ENCODE measurements at places on chromosomes 3 and 15. TPM values are rescaled to one million over a fixed set of nuclear protein-coding genes. Genes with fewer than 3 reads are reported as not detected.

DNA sequence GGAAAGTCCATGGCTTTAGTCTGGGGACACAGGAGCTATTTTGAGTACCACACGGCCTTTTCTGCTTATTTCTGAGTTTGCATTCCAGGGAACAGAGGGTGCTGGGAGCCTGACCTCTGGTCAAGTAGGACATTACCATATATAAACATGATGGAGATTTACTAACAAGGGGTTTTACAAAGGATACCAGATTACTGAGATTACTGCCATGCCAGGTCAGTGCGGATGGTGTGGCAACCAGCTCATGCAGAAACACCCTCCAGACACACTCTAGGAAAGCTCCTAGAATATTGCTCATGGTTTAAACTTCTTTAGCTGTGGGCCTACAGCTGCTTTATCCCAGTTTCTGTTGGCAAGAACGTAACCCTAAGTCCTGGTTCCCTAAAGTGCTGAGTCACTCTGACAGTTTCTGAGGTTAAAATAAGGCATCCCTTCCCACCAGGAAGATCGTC is 54.3 kb upstream of the AGTR1 start:
- H3K4me1 ChIP-seq = peaks cover 2% of the 10 kb centered on the region
- no peaks in the 10 kb centered on the region for H3K27me3 ChIP-seq
- peak overlapping the region; percentile 18 for H3K27ac ChIP-seq

The MUC20 gene
- 0.12 TPM for polyA plus RNA-seq

The RBP2 gene
- not detected for polyA plus RNA-seq

The MUSTN1 gene
- not detected for polyA plus RNA-seq

- no peaks in the 10 kb centered on the region for H3K36me3 ChIP-seq
- H3K4me1 ChIP-seq = peaks cover 8% of the 10 kb centered on the region
- peak overlapping the region; percentile 94 for H3K4me3 ChIP-seq
- DNase-seq = no peak
- H3K27me3 ChIP-seq = no peaks in the 10 kb centered on the region
- H3K27ac ChIP-seq = peak overlapping the region; percentile 18
Observed at GRCh38 chr15:68228143-68228970, 1.2 kb downstream of the CLN6 start.

The CEP19 gene
- polyA plus RNA-seq = 1.4 TPM

DNA sequence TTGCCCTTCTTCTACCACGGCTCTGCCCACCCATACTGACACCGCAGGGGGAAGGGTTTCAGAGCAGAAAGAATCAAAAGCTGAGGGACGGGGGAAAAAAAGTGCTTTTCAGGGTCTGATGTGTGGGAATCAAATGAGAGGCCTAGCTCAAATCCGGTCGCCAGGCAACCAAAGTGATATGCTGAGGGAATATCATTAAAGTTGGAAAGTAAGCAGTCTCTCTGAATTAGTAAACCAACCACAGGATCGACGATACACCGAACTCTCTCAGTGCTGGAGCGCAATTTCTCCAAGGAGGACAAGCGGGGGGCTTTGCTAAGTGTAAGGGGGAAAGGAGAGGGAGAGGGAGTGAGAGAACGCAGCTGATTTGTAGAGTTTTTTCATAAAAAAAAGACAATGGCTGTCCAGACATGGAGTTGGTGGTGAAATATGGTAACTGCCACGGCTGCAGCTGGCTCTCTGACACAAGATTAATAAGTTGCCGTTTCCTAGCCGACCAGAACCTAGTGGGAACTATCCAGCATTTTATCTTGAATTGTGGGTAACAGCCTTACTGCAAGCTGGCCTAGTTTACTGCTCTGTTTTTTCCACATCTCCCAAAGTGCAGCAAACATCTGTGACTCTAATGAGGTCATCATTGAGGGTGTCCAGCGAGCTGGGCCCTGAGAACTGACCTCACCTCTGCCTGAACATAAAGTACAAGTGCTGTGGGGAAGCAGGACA is 530.2 kb downstream of the SOX2 start:
- no peak overlapping the region for H3K27ac ChIP-seq
- H3K4me1 ChIP-seq = no peaks in the 10 kb centered on the region
- no peak for DNase-seq
- H3K36me3 ChIP-seq = no peaks in the 10 kb centered on the region
- H3K27me3 ChIP-seq = no peaks in the 10 kb centered on the region
- no peak overlapping the region for H3K4me3 ChIP-seq

DNA sequence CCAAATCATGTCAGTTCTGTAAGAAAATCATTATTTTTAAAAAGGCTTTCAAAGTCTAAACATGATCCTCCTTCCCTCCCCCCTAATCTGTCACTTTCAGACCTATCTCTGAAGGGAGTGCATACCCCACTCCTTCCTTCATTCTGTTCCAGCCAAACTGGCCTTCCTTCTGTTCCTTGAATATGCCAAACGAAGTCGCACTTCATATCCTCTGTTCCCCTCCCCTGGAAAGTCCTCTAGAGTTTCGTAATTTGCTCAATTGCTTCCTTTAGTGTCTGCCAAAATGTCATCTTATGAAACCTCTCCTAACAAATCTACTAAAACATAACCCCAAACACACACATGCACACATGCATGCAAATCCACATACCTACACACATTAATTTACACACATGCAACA is 69.5 kb upstream of the TUSC7 start:
- DNase-seq = no peak
- H3K27me3 ChIP-seq = no peaks in the 10 kb centered on the region
- H3K27ac ChIP-seq = no peak overlapping the region
- H3K4me1 ChIP-seq = no peaks in the 10 kb centered on the region
- no peak overlapping the region for H3K4me3 ChIP-seq

The DUOX1 gene
- polyA plus RNA-seq = not detected

The WDR93 gene
- not detected for polyA plus RNA-seq

The EOMES gene
- not detected for polyA plus RNA-seq

- DNase-seq = peak; percentile 93
- H3K36me3 ChIP-seq = no peaks in the 10 kb centered on the region
- no peak overlapping the region for H3K4me3 ChIP-seq
- H3K4me1 ChIP-seq = peaks cover 4% of the 10 kb centered on the region
Observed at GRCh38 chr3:32614956-32615355, 44.3 kb upstream of the DYNC1LI1 start.

DNA sequence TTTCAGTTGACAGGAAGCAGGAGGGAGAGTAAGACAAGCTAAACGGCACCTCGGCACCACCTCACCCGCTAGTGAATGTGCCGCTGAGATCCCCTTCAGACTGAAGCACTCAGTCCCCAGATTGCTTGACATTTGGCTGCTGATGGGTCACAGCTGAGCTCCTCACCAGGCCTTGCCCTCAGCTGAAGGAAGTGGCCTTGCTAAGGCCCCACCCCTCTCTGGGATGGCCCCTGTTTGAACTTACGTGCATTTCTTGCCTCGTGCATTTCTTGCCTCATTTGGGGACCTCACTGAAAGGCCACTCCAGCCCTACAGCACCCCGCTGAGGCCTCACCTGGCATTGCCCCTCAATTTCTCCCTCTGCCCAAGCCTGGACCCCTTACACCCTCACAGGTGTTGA is 39.8 kb downstream of the EOGT start:
- peaks cover 7% of the 10 kb centered on the region for H3K4me1 ChIP-seq
- no peak overlapping the region for H3K27ac ChIP-seq
- H3K27me3 ChIP-seq = peaks cover 16% of the 10 kb centered on the region
- H3K4me3 ChIP-seq = no peak overlapping the region

DNA sequence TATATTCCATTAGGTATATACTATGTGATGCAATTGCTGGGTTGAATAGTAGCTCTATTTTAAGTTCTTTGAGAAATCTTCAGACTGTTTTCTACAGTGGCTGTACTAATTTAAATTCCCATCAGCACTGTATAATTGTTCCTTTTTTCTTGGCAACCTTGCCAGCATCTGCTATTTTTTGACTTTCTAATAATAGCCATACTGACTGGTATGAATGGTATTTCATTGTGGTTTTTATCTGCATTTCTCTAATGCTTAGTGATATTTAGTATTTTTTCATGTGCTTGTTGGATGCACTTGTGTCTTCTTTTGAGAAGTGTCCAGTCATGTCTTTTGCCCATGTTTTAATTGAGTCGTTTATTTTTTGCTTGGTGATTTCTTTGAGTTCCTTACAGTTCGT is 145.1 kb upstream of the PLSCR5 start:
- no peaks in the 10 kb centered on the region for H3K27me3 ChIP-seq
- H3K27ac ChIP-seq = no peak overlapping the region
- no peak overlapping the region for H3K4me3 ChIP-seq
- DNase-seq = peak; percentile 0

GRCh38 chr3:17579289-17580031 is 163.0 kb downstream of the TBC1D5 start:
- H3K27me3 ChIP-seq = no peaks in the 10 kb centered on the region
- H3K27ac ChIP-seq = no peak overlapping the region
- H3K4me1 ChIP-seq = no peaks in the 10 kb centered on the region
- DNase-seq = peak; percentile 10

GRCh38 chr3:127000119-127000518 is 17.2 kb downstream of the PLXNA1 start:
- H3K27me3 ChIP-seq = no peaks in the 10 kb centered on the region
- H3K27ac ChIP-seq = no peak overlapping the region
- H3K36me3 ChIP-seq = peaks cover 16% of the 10 kb centered on the region
- no peak for DNase-seq
- H3K4me1 ChIP-seq = peaks cover 20% of the 10 kb centered on the region

Measured in IMR-90 (cell line).